ENCODE measurements at places on chromosomes 2 and 18. TPM values are rescaled to one million over a fixed set of nuclear protein-coding genes. Genes with fewer than 3 reads are reported as not detected.

The AGAP1 gene
- 12.6 TPM for total RNA-seq

The CD8B gene
- not detected for total RNA-seq

The TUBB8B gene
- total RNA-seq: not detected

The STARD6 gene
- total RNA-seq: 0.29 TPM

The HOXD8 gene
- 5.3 TPM for total RNA-seq

The MC4R gene
- 0.23 TPM for total RNA-seq

The STAT4 gene
- total RNA-seq: 0.11 TPM

The NEU2 gene
- not detected for total RNA-seq

The IL36RN gene
- not detected for total RNA-seq

The DLX2 gene
- 4.0 TPM for total RNA-seq

The IL18R1 gene
- total RNA-seq: 4.7 TPM

The REG1B gene
- not detected for total RNA-seq

The TMEM17 gene
- 4.3 TPM for total RNA-seq

The NRBP1 gene
- total RNA-seq: 67.3 TPM

The PLEKHM3 gene
- total RNA-seq: 4.0 TPM

The HOXD13 gene
- 5.3 TPM for total RNA-seq

The TFPI gene
- total RNA-seq: 3.0 TPM

The TCF23 gene
- not detected for total RNA-seq

The IL1F10 gene
- not detected for total RNA-seq

The ABCB6 gene
- total RNA-seq: 25.5 TPM

The POTEI gene
- total RNA-seq: 2.8 TPM

The SATB2 gene
- 7.9 TPM for total RNA-seq

The DLX1 gene
- 10.2 TPM for total RNA-seq

The SCN7A gene
- not detected for total RNA-seq

The TRAK2 gene
- 4.4 TPM for total RNA-seq

The RTP5 gene
- total RNA-seq: not detected

The MRPS9 gene
- total RNA-seq: 36.0 TPM

The SLC14A1 gene
- 22.7 TPM for total RNA-seq

The PLGLB2 gene
- 0.30 TPM for total RNA-seq

The SIX3 gene
- not detected for total RNA-seq

The REG3A gene
- total RNA-seq: not detected

The BUB1 gene
- total RNA-seq: 41.1 TPM

The CDH20 gene
- not detected for total RNA-seq

The GKN1 gene
- total RNA-seq: not detected

The CACNB4 gene
- total RNA-seq: 0.11 TPM

The CRYGD gene
- total RNA-seq: not detected

The SP100 gene
- 72.5 TPM for total RNA-seq

The SULT1C2 gene
- total RNA-seq: 2.5 TPM

The HOXD3 gene
- total RNA-seq: 0.90 TPM

The HOXD4 gene
- 0.74 TPM for total RNA-seq

The OR6B2 gene
- not detected for total RNA-seq

The GPN1 gene
- total RNA-seq: 28.1 TPM

The ARHGEF4 gene
- 8.9 TPM for total RNA-seq

The CD207 gene
- 0.11 TPM for total RNA-seq

The PLEK gene
- not detected for total RNA-seq
